ENCODE measurements at places on chromosomes 1 and 21.

GRCh38 chr1:200880212-200880611, 7.4 kb downstream of the GPR25 start:
- no peak for DNase-seq

- peak; percentile 95 for DNase-seq
Measured at GRCh38 chr21:38805328-38806152, at the start of gene ETS2. TSS of gene ETS2 (plus strand) at chr21:38805929. CDS start at chr21:38810035, 4,106 bp downstream.

- DNase-seq = no peak
Measured at GRCh38 chr1:1665815-1666251, 7.0 kb upstream of the CDK11B start.

GRCh38 chr1:171484760-171485374, 463 bp upstream of the PRRC2C start:
- DNase-seq = no peak

- DNase-seq = no peak
Measured at GRCh38 chr1:112840631-112841624, 115.1 kb downstream of the SLC16A1 start.

- DNase-seq = no peak
Measured at GRCh38 chr1:178969226-178969987, 56.3 kb upstream of the FAM20B start.

Data from psoas muscle (tissue), 8 donors.